A549 treated with AZD2906 at 1 μM for 4 hours (cell line): ENCODE measurements at places on chromosomes 7 and 10. TPM values are rescaled to one million over a fixed set of nuclear protein-coding genes. Genes with fewer than 3 reads are reported as not detected.

The PTPRZ1 gene
- total RNA-seq: 0.02 TPM in 1 of 5 replicates, not detected in the others

The WEE2 gene
- total RNA-seq: not detected in 5 replicates

The FZD1 gene
- 2.2 to 2.5 TPM (median 2.3 TPM) in 5 replicates for total RNA-seq

The ZNF425 gene
- total RNA-seq: 1.2 to 1.4 TPM (median 1.3 TPM) in 5 replicates

The TMEM72 gene
- not detected in 5 replicates for total RNA-seq

The CRTAC1 gene
- 0.89 to 1.7 TPM (median 1.5 TPM) in 5 replicates for total RNA-seq

The ZNF503 gene
- total RNA-seq: 6.0 to 8.8 TPM (median 8.4 TPM) in 5 replicates

The PTPRE gene
- total RNA-seq: 3.5 to 5.3 TPM (median 5.2 TPM) in 5 replicates

The COL17A1 gene
- 1.3 to 2.4 TPM (median 1.8 TPM) in 5 replicates for total RNA-seq

The AGK gene
- 26.4 to 34.7 TPM (median 28.3 TPM) in 5 replicates for total RNA-seq

The HMX3 gene
- total RNA-seq: 0.06 to 0.10 TPM (median 0.09 TPM) in 4 of 5 replicates, not detected in the other

The SCIN gene
- 0.31 to 0.43 TPM (median 0.39 TPM) in 5 replicates for total RNA-seq

The TET1 gene
- total RNA-seq: 0.37 to 0.68 TPM (median 0.54 TPM) in 5 replicates

The SPAM1 gene
- total RNA-seq: not detected in 5 replicates

The CLDN3 gene
- 1.4 to 4.4 TPM (median 3.6 TPM) in 5 replicates for total RNA-seq

The MUC3A gene
- total RNA-seq: 15.2 to 23.8 TPM (median 22.2 TPM) in 5 replicates

The NPFFR1 gene
- under 0.01 TPM in 1 of 5 replicates, not detected in the others for total RNA-seq

The PRLHR gene
- not detected in 5 replicates for total RNA-seq

The DTX2 gene
- 25.2 to 32.0 TPM (median 29.0 TPM) in 5 replicates for total RNA-seq

The ENTPD1 gene
- 0.02 to 0.09 TPM (median 0.07 TPM) in 3 of 5 replicates, not detected in the others for total RNA-seq

The POMZP3 gene
- total RNA-seq: 22.4 to 25.8 TPM (median 23.8 TPM) in 5 replicates

The ACHE gene
- 2.3 to 3.5 TPM (median 3.1 TPM) in 5 replicates for total RNA-seq

The PNLIP gene
- 0.13 to 0.28 TPM (median 0.14 TPM) in 4 of 5 replicates, not detected in the other for total RNA-seq

The SLC26A3 gene
- total RNA-seq: 0.02 to 0.05 TPM in 2 of 5 replicates, not detected in the others

The BCCIP gene
- 89.7 to 116 TPM (median 97.9 TPM) in 5 replicates for total RNA-seq

The AP3M1 gene
- total RNA-seq: 27.6 to 36.2 TPM (median 30.7 TPM) in 5 replicates

The SUGCT gene
- 0.64 to 1.4 TPM (median 1.1 TPM) in 5 replicates for total RNA-seq

The NACAD gene
- 0.20 to 0.50 TPM (median 0.32 TPM) in 5 replicates for total RNA-seq

The NANOS1 gene
- total RNA-seq: 2.0 to 3.4 TPM (median 2.9 TPM) in 5 replicates

The MCM10 gene
- total RNA-seq: 17.9 to 24.7 TPM (median 20.1 TPM) in 5 replicates

The OPN4 gene
- not detected in 5 replicates for total RNA-seq

The GDF2 gene
- total RNA-seq: not detected in 5 replicates

The SFRP4 gene
- 3.1 to 4.3 TPM (median 3.6 TPM) in 5 replicates for total RNA-seq

The SH2D4B gene
- 0.02 to 0.06 TPM (median 0.03 TPM) in 4 of 5 replicates, not detected in the other for total RNA-seq

The GGCT gene
- 64.8 to 78.8 TPM (median 70.1 TPM) in 5 replicates for total RNA-seq

The INMT gene
- total RNA-seq: 0.03 TPM in 1 of 5 replicates, not detected in the others

The MYOZ1 gene
- 0.06 TPM in 1 of 5 replicates, not detected in the others for total RNA-seq

The CALHM3 gene
- 0.23 to 0.52 TPM (median 0.35 TPM) in 5 replicates for total RNA-seq

The CRHR2 gene
- 0.02 to 0.08 TPM in 2 of 5 replicates, not detected in the others for total RNA-seq

The PRF1 gene
- total RNA-seq: 0.03 TPM in 1 of 5 replicates, not detected in the others

The FAM171A1 gene
- 19.8 to 23.6 TPM (median 21.8 TPM) in 5 replicates for total RNA-seq

The SHH gene
- total RNA-seq: 0.39 to 0.75 TPM (median 0.46 TPM) in 5 replicates

The CDHR3 gene
- total RNA-seq: 3.7 to 4.6 TPM (median 4.1 TPM) in 5 replicates

The EPO gene
- total RNA-seq: 0.09 TPM in 1 of 5 replicates, not detected in the others

The ADRA2A gene
- 0.12 to 0.20 TPM (median 0.18 TPM) in 5 replicates for total RNA-seq

The CNPY1 gene
- not detected in 5 replicates for total RNA-seq

The AKR1C1 gene
- total RNA-seq: 467 to 583 TPM (median 558 TPM) in 5 replicates

The LEP gene
- not detected in 5 replicates for total RNA-seq

The AOAH gene
- total RNA-seq: 0.09 TPM in 1 of 5 replicates, not detected in the others

The CALML3 gene
- total RNA-seq: not detected in 5 replicates

The SLC16A12 gene
- 0.45 to 1.2 TPM (median 0.93 TPM) in 5 replicates for total RNA-seq

The EBLN1 gene
- total RNA-seq: 0.05 to 0.09 TPM in 2 of 5 replicates, not detected in the others

The PLEKHS1 gene
- total RNA-seq: 0.02 to 0.06 TPM (median 0.03 TPM) in 4 of 5 replicates, not detected in the other

The VWDE gene
- total RNA-seq: 0.31 to 0.63 TPM (median 0.50 TPM) in 5 replicates

The CNNM2 gene
- total RNA-seq: 3.4 to 5.3 TPM (median 4.5 TPM) in 5 replicates

The BET1 gene
- 21.7 to 26.4 TPM (median 24.9 TPM) in 5 replicates for total RNA-seq

The MDFIC gene
- total RNA-seq: 17.3 to 21.8 TPM (median 21.0 TPM) in 5 replicates

The SLIT1 gene
- total RNA-seq: 0.02 to 0.10 TPM (median 0.07 TPM) in 5 replicates
